ENCODE measurements at places on chromosomes 2 and 18.

GRCh38 chr2:148021059-148021861 is at the start of gene MBD5:
Gene MBD5 (plus strand): TSS chr2:148021091.
- peak within 1 kb of the TSS; percentile 98 for H3K4me3 ChIP-seq
- H3K27me3 ChIP-seq, result no peaks in the 10 kb centered on the region
- DNase-seq, result peak; percentile 64
- H3K4me1 ChIP-seq, result peaks cover 41% of the 10 kb centered on the region

DNA sequence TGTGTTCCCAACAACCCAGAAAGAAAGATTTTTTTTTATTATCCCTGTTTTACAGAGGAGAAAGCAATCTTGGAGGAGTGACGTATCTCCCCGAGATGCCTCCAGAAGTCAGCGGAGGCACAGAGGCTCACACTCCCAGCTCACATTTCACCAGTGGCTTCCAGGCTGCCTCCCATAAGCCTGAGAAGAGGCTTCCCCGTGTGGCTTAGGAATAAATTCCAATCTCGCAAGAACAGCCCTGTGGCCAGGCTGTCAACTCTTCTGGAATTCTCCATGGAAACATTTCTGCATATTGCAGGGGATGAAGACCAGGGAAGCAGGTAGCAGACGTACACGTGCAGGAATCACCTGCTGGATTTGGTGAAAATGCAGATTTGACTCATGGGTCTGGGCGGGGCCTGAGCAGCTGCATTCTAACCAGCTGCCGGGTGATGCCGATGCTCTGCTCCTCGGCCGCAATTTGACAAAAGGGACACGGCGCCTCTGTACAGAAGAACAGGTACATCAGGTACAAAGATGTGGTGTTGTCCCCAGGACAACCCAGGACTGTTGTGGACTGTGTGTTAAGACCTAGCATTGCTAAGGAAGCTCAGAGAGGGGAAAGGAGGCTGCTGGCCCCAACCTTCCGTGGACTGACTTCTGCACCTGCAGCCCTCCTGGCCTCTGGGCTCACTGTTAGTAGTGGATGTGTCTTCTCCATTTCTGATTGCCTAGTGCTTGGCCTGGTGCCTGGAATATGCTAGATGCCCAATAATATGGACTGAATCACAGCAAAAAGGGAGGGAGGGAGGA is 114.2 kb upstream of the ID2 start:
- H3K27ac ChIP-seq, result no peak overlapping the region
- no peaks in the 10 kb centered on the region for H3K36me3 ChIP-seq
- no peak for DNase-seq
- H3K4me3 ChIP-seq, result no peak overlapping the region

DNA sequence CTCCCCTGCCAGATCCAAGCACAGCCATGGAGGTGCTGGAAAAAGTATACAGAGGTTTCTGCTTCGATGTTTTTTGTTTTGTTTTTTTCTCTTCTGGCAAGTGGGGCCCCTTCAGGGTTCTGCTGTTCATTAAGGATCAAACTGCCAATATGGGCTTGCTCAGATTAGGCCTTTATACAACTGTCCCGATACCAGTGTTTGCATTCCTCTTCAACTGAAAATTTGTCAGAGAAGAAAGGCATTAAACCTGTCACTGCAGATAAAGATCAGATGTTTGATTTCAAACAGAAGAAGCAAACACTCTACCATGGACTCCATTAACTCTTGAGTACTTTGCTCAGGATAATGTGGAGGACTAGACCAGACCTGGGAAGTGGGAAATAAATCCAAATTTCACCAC is 396.0 kb upstream of the SMIM21 start:
- peaks cover 1% of the 10 kb centered on the region for H3K27me3 ChIP-seq
- no peaks in the 10 kb centered on the region for H3K36me3 ChIP-seq
- no peak for DNase-seq
- no peak overlapping the region for H3K4me3 ChIP-seq
- no peaks in the 10 kb centered on the region for H3K4me1 ChIP-seq
- H3K27ac ChIP-seq, result no peak overlapping the region

- H3K36me3 ChIP-seq, result no peaks in the 10 kb centered on the region
- peak overlapping the region; percentile 26 for H3K27ac ChIP-seq
- H3K4me3 ChIP-seq, result peak overlapping the region; percentile 94
- peak; percentile 28 for DNase-seq
These were observed 1.4 kb downstream of the NEDD4L start for GRCh38 chr18:58045242-58046092.

- no peak overlapping the region for H3K4me3 ChIP-seq
- no peak for DNase-seq
- H3K36me3 ChIP-seq, result no peaks in the 10 kb centered on the region
- H3K4me1 ChIP-seq, result no peaks in the 10 kb centered on the region
These were observed 950.3 kb upstream of the ACVR2A start for GRCh38 chr2:146894514-146894913.

DNA sequence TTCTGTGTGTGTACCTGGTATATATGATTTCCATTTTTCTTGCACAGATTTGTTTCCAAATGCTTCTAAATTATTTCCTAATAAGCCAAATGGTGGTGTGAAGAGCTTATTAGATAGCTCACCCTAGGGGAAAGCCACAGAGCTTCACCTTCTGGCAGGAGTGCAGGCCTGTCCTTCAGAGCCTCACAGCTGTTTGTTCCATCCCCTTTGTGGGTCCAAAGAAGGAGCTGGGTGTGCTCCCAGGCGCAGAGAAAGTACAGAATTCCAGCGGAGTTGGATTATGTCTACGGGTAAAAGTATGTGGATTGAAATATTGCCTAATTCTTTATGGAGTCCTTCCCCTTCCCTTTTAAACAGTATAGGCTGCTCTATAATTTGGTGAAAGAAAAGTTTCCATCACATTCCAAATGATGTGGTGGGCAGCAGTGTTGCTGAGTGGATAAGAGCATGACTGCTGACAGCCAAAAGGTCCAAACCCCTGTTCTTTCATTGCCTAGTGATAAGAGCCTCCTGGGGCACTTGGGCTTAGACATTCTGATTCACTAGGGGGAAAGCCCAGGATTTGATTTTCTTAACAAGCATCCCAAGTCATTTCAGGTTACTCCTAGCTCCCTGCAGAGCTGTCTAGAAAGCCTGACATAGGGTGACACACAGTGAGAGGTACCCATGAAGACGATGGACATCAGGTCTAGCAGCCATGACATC is 86.6 kb downstream of the WDSUB1 start:
- no peaks in the 10 kb centered on the region for H3K36me3 ChIP-seq
- peaks cover 2% of the 10 kb centered on the region for H3K4me1 ChIP-seq
- no peak overlapping the region for H3K4me3 ChIP-seq
- H3K27me3 ChIP-seq, result no peaks in the 10 kb centered on the region
- DNase-seq, result no peak
- peak overlapping the region; percentile 14 for H3K27ac ChIP-seq

DNA sequence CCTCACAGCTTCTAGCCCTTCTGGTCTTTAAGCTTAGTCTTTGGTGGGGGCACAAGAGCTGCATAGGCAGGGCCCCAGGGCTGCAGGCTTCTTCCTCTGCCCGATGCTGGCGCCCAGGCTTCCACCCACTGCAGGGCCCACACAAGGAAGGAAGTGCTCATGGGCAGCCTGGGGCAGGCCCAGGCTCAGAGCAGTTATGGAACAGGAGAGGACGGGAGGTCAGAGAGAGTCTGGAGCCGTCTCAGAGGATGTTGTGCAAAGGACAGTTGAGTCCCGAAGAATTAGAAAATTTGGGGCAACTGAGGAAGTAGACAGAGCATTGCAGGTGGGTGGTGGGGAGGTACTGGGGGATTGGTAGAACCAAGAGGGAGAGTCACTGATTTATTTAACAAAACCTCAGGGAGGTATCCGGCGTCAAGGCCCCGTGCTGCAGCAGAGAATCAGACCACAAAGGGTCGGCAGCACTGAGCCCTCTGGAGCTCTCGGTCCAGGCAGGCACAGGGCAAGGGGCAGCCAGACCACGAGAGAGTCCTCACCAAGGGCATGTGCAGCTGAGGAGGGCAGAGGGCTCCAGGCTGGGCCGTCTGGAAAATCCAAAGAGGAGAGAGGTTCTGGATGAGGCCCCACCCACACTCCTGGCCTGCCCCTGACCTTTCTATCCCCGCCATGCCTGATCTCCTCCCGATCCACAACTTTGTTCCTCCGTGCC is 110.8 kb upstream of the GLI2 start:
- no peak overlapping the region for H3K4me3 ChIP-seq
- H3K4me1 ChIP-seq, result no peaks in the 10 kb centered on the region
- no peaks in the 10 kb centered on the region for H3K36me3 ChIP-seq
- H3K27me3 ChIP-seq, result peaks cover 3% of the 10 kb centered on the region
- no peak for DNase-seq
- no peak overlapping the region for H3K27ac ChIP-seq

DNA sequence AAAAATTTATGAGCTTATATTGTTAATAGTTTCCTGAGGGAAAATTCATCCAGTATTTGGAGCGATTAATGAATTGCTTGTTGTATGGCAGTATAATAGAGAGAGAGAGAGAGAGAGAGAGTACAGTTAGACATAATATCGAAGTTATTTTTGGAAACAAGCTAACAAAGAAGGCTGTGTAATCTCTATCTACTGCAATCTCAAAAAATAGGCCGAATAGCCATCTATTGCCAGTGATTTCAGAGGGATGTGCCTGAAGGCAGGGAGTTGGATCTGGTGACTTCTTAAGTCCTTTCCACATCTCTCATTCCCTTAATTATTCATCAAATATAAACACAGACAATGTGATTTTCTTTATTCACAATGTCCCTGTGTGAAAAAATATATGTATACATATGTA is 433.1 kb upstream of the RAB12 start:
- no peak overlapping the region for H3K4me3 ChIP-seq
- no peak for DNase-seq
- H3K27me3 ChIP-seq, result no peaks in the 10 kb centered on the region
- no peak overlapping the region for H3K27ac ChIP-seq

GRCh38 chr2:100070078-100070477 is 72.3 kb downstream of the AFF3 start:
- H3K36me3 ChIP-seq, result peaks cover 18% of the 10 kb centered on the region
- H3K27me3 ChIP-seq, result no peaks in the 10 kb centered on the region
- DNase-seq, result no peak
- H3K4me3 ChIP-seq, result no peak overlapping the region
- peaks cover 47% of the 10 kb centered on the region for H3K4me1 ChIP-seq

GRCh38 chr2:198289811-198290210 is 485.4 kb downstream of the PLCL1 start:
- peaks cover 9% of the 10 kb centered on the region for H3K27me3 ChIP-seq
- H3K36me3 ChIP-seq, result no peaks in the 10 kb centered on the region
- no peak for DNase-seq
- no peaks in the 10 kb centered on the region for H3K4me1 ChIP-seq
- no peak overlapping the region for H3K27ac ChIP-seq

DNA sequence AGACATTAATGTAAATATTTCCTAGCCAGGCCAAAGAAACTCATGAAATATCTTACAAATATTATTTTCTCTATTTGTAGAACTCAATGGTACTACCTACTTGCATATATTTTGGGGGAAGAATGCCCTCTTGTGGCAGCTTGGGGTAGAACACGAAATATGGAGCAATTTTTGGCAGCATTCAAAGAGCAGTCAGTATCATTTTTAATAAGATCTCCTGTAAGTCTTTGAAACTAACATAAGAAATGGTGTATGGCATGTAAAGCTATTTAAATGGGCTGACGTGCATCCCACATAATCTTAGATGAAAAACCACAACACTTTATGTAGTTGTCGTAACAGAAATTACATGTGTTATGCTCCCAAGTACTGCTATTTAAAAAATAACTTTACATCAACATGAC is 62.3 kb upstream of the CCDC195 start:
- peaks cover 23% of the 10 kb centered on the region for H3K36me3 ChIP-seq
- peak; percentile 61 for DNase-seq
- H3K27me3 ChIP-seq, result no peaks in the 10 kb centered on the region
- H3K27ac ChIP-seq, result no peak overlapping the region
- no peaks in the 10 kb centered on the region for H3K4me1 ChIP-seq

GRCh38 chr2:21256006-21256405 is 132.2 kb downstream of the TDRD15 start:
- H3K27me3 ChIP-seq, result peaks cover 1% of the 10 kb centered on the region
- no peak for DNase-seq
- no peak overlapping the region for H3K27ac ChIP-seq
- H3K36me3 ChIP-seq, result no peaks in the 10 kb centered on the region
- H3K4me1 ChIP-seq, result no peaks in the 10 kb centered on the region

- peak overlapping the region; percentile 64 for H3K4me3 ChIP-seq
- DNase-seq, result no peak
- peak overlapping the region; percentile 97 for H3K27ac ChIP-seq
These were observed 111.1 kb upstream of the CAB39 start for GRCh38 chr2:230601510-230601909.

DNA sequence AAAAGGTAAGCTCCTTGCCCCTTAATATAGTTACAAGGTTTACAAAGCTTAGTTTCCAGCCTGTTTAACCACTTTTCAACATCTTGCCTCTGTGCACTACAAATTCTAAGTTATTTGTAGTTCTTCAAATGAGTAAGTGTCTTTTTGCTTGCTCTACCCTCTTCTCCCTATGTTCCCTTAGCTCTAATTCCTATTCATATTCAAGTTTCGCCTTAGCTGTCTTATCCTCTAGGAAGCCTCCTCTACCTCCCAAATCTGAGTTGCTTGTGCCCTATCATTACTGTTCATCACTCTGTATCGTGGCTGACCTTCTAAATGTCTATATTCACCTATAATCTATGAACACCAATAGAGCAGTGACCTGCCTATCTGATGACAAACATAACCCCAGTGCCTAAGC is 25.3 kb downstream of the NRXN1 start:
- H3K27me3 ChIP-seq, result no peaks in the 10 kb centered on the region
- H3K36me3 ChIP-seq, result no peaks in the 10 kb centered on the region
- DNase-seq, result no peak
- H3K27ac ChIP-seq, result no peak overlapping the region

GRCh38 chr2:119810049-119810630 is 50.4 kb downstream of the PTPN4 start:
- H3K4me1 ChIP-seq, result peaks cover 19% of the 10 kb centered on the region
- H3K27ac ChIP-seq, result no peak overlapping the region
- DNase-seq, result no peak
- peaks cover 23% of the 10 kb centered on the region for H3K36me3 ChIP-seq

DNA sequence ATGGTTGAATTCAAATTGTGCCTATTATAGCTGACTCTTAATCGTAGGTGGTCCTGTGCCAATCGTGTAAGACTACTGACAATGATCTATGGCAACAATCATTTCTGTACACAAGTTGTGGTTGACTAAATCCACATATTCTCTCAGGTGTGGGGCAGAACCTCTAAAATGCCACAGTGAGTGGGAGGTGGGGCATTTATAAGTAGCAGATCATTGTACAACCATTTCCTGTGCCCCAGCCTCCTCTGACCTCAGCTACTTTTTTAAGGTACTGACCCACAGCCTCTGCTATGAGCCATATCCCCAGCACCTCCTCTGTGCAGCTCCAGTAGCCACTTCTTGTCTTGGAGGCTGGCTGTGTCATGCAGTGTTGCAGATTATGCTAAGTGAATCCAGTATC is 48.6 kb upstream of the RAPH1 start:
- no peak overlapping the region for H3K4me3 ChIP-seq
- peaks cover 19% of the 10 kb centered on the region for H3K27me3 ChIP-seq
- H3K27ac ChIP-seq, result no peak overlapping the region
- DNase-seq, result no peak
- H3K36me3 ChIP-seq, result no peaks in the 10 kb centered on the region
- peaks cover 2% of the 10 kb centered on the region for H3K4me1 ChIP-seq

GRCh38 chr2:225056330-225057073 is 14.2 kb upstream of the DOCK10 start:
- H3K27me3 ChIP-seq, result no peaks in the 10 kb centered on the region
- no peak for DNase-seq
- H3K27ac ChIP-seq, result no peak overlapping the region
- peaks cover 3% of the 10 kb centered on the region for H3K4me1 ChIP-seq
- no peaks in the 10 kb centered on the region for H3K36me3 ChIP-seq

Data from memory B cell (primary cell).